Renal cortical epithelial cell (primary cell): ENCODE measurements at places on chromosomes 5 and 9. TPM values are rescaled to one million over a fixed set of nuclear protein-coding genes. Genes with fewer than 3 reads are reported as not detected.

- DNase-seq: no peak
Measured at GRCh38 chr5:39176759-39177630, 42.4 kb downstream of the FYB1 start.

DNA sequence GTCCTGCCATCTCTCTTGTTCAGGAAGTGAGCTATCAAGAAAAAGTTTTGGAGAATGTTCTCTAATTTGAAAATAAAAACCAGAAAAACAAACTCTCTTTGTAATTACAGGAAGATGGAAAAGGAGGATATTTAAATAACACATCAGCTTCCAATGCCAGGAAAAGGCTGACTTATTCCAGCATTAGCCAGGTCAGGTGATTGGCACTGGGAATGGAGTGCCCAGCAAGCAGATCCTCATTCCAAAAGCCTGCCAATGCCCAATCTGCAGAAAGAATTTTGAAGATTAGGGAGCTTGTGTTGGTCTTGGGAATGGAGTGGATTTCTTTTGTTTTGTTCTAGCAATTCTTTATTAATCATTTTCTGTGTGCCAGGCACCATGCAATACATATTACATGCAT is 196.6 kb downstream of the SNCAIP start:
- DNase-seq: no peak

DNA sequence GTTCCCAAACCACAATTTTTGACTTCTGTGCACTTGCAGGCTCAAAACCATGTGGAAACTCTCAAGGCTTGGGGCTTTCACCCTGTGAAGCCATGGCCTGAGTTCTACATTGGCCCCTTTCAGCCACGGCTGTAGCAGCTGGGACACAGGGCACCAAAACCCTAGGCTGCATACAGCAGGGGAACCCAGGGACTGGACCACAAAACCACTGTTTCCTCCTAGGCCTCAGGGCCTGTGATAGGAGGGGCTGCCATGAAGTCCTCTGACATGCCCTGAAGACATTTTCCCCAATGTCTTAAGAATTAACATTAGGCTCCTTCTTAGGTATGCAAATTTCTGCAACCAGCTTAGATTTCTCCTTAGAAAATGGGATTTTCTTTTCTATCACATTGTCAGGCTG is 312.1 kb upstream of the TUSC1 start:
- no peak for DNase-seq

DNA sequence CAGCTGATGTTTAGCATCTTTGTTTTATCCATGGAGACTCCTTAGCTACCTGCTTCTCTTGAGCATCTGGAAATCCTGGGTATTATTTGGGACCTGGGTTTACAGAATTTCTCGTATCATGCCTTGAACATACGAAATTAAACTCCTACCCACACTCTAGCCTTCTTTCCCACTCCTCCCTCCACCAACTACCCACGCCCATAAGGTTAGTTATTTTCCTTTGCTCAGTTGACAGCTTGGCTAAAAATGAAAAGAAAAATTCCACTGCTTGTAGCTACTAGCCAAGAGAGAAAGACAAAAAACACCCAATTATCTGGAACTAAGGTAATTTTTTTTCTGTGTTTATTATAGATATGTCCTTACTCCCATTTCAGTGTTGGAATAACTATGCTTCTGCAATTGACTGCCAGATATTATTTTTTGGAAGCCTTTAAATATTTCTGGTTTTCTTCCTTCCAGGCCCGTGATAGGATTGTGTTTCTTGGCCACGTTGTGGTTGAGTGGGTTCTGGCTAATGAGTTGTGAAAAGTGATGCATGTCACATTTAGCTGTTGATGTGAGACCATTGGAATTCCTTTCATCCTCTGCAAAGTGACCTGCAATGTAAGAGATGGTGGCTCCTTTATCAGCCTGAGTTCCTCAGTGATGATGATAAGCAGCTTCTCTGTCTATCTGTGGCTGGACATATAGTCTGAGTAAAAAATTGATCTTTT is 308.1 kb downstream of the LRRC70 start:
- peak; percentile 81 for DNase-seq

GRCh38 chr5:616484-617039 is 4.4 kb downstream of the CEP72 start:
- no peak for DNase-seq

The RLN1 gene
- 1.1 TPM in 1 of 2 replicates, not detected in the other for total RNA-seq
